Stimulated activated CD4-positive, alpha-beta T cell treated with anti-CD3 and anti-CD28 coated beads, Interleukin-4, amount 100 ng/mL, for 1 hour (primary cell): ENCODE measurements at places on chromosomes 11 and 22.
A peak's percentile ranks its signal among the peaks of the same experiment; 100 is the strongest.

GRCh38 chr22:40410731-40411505, 40.5 kb downstream of the SGSM3 start:
- DNase-seq: no peak

DNA sequence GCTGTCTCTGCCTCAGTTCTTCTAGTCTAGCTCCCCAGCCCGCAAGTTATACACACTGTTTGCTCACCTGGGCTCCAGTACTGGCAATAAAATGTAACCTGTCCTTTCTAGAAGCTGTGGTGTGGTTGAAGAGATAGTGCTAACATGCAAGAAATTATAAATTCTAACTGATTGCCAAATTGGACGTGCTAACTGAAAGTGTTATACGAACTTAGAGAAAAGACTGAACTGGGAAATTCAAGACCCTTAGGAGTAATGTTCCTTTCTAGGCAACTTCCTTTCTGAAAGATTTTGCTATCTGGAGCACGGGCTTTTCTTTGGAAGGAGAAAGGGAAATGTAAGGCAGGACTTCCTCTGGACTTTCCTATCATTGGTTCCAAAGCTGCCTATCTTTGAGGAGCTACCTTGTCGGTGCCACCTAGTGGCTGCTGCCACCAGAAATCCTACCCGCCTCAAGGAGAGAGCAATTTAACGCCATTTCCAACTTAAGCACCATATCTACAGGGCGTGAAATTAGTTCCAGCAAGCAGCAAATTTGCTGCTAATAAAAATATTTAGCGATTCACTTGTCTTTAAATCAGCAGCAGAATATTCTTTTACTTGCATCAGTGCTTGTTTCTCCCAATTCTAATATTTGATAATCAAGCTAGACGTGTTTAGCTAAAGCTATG, 12.7 kb upstream of the TMEM218 start:
- DNase-seq: peak; percentile 47

GRCh38 chr11:63508009-63508408, 2.1 kb downstream of the LGALS12 start:
- no peak for DNase-seq

DNA sequence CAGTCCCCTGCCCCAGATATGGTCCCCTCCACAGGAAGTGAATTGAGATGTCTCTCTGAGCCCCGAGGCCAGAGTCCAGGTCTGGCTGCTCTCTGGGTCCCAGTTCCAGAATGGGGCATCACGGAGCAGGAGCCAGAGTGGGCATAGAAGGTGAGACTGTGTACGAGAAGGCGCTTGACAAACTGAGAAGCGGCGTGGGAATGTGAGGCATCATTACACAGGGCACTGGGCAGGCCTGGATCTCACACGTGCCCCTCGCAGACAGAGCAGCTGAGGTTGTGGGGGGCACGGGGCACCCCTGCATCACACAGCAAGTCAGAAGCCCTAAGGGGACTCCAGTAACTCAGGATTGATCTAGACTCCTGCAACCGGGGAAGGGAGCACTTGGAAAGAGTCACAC, 9.2 kb downstream of the STARD10 start:
- DNase-seq: no peak

DNA sequence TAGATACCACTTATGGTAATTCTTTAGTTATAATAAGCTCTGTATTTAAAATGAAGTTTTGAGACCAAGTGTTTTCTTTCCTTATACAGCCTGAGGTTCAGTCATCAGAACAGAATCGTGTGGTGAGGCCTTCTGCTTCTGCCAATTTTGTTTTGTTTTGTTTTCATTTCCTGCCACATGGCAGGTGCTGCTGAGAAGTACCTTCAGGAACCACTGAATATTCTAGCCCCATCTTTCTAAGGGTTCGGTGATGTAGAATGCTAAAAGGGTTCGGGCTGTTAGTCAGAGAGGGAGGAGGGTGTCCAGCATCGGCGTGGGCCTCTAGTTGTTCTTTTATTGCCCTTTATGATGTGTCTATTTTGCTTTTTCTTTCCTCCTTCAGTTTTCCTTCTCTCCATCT, 25.8 kb downstream of the TNRC6B start:
- no peak for DNase-seq

- no peak for DNase-seq
Observed at GRCh38 chr11:110909336-110909735, 197.1 kb upstream of the ARHGAP20 start.

DNA sequence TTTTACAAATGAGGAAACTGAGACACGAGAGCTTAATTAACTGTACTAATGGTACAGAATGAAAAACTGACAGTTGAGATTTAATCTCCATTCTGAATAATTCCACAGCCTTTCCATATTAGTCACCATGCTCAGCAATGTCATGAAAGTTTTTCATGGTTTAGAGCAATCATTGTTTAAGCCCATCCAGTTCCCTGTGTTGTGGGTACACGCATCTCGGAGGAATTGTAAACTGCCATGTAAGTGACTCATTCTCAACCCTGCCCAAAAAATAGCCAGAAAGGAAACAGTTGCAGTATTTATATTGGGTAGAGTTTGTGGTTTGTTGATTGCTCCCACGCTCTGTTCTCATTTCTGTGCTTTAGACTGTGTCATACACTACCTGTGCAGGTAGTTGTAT, 1790.8 kb downstream of the LRRC4C start:
- DNase-seq: no peak

DNA sequence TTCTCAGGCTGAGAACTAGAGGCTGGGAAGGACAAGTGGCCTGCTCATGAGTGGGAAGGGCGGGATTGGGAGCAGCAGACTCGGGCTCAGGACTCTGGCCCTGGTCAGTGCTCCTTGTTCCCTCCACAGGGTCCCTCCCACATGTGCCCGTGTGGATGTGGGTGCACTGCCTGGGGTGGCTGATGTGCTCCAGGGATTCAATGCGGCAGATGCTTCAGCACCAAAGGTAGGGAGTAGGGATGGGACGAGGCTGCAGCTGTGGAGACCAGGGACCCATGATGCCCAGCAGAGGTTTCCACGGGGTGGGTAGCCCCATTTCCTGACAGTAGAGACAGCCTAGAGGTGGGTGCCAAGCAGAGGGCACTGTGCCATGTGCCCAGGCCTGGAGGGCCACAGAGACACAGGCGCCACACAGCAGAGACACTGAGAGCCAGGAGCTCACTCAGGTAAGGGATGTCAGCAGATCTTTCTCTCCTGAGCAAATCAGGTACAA, 89.5 kb downstream of the GGTLC2 start:
- DNase-seq: no peak

DNA sequence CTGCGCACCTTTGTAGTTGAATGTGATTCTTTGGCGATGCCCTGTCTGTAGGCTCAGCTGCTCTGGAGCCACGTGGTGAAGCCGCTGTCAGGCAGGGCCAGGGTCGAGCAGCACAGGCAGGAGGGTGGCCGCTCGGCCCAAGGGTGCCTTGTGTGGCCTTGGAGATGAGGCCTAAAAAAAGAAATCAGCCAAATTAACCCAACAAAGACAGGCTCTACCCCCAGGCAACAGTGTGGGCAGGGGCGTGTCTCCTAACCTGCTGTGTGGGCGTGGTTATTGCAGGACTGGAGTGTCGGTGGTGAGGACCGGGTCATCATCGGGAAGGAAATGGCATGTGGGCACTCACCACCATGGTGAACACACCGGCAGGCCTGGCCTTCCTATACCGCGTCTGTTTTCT, 34.3 kb downstream of the CTTN start:
- no peak for DNase-seq

GRCh38 chr22:38766076-38766777, 10.4 kb upstream of the SUN2 start:
- peak; percentile 34 for DNase-seq

DNA sequence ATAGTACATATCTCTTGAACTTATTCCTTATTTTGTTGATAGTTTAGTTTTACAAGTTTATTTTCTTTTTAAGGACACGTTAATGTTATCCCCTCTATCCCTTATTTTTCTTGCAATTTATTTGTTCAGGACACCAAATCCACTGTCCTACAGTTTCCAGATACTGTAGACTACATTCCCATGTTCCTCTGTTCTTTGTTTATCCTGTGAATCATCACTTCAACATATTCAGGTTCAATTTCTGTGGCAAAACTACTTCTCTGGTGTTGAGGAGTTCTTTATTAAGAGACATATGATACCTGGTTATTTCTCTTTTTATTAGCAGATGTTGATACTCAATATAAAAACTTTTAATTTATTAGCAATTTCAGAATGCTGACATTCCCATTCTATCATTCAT, 72.8 kb upstream of the CLNS1A start:
- no peak for DNase-seq

- peak; percentile 15 for DNase-seq
Observed at GRCh38 chr11:86245369-86246292, 1.1 kb downstream of the EED start.

DNA sequence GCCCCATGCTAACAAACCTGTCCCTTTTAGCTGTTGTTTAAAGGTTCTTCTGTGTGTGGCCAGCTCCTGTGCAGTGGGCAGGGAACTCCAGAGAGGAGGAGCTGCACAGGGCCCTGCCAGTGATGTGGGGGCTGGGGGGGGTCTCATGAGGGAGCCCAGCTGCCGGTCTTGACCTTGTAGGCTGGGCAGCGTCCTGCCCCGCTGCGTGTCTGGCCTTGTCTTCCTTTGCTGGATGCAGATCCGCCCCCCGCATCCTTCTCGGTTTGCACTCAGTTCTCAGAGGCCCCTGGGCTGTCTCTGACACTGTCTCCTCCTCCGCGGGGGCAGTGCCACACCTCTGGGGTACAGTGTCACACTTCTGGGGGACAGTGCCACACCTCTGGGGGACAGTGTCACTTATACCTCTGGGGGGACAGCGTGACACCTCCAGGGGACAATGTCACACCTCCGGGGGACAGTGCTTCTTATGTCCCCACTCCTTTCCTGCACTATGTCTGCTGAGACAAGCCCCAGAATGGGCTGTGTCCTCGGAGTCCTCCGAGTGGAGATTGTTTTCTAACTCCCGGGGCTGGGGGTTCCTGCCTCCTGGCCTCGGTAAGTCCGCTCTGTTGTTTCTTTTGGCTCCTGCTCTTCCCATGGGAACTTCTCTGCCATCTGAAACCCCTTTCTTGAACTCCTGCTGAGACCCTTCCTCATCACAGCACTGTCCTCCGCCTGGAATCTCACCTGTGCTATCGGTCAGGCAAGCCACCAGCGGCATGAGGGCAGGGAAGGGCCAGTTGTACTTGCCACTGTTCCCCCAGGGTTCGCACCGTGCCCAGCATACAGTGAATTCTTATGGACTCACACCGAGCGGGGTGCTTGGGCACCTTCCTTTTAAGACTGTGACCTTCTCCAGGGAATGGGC, 788.3 kb downstream of the TBC1D22A start:
- DNase-seq: no peak

GRCh38 chr22:20569059-20570058, 61.9 kb downstream of the MED15 start:
- DNase-seq: peak; percentile 37

- no peak for DNase-seq
Observed at GRCh38 chr11:111194860-111195568, 50.5 kb upstream of the POU2AF2 start.
